T-helper 1 cell (primary cell): ENCODE measurements at places on chromosomes 3 and 15.

DNA sequence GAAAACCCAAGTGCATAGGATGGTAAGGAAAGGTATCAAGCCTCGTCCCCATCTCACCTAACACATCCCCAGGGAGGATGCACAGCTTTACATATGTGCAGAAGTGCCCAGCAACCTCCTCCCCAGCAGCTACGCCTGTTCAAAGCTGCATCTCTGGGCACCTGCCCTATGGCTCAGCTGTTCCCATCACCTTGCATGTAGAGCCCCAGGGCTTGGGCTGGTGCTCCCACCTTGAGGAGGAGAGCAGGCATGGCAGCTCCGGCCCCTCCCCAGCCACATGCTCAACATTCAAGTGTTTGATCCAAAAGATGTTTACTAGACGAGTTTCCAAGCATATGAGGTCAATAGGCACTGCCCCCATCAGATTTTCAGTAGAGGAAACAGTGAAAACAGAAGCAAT is 173.5 kb downstream of the ATP10A start:
- DNase-seq: no peak

- no peak for DNase-seq
Observed at GRCh38 chr15:64604319-64604718, 143.9 kb downstream of the ZNF609 start.

- no peak for DNase-seq
Observed at GRCh38 chr3:114558271-114558670, 264.4 kb downstream of the TIGIT start.

DNA sequence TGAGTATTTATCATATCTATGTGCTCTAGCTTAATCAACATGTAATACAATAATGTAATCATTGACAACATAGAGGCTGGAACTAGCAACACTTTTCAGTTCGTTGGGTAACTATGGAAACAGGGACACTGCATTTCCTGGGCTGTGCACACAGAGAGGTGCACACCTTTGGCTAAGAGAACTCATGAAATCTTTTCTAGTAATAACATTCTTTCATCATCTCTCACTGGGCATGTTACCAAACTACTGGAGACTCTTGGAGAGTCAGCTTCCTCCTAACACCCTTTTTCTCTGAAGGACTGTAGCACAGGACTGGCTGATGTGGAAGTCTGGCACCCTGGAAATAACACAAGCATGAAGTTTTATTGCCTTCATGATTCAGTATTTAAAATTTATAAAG is 135.6 kb downstream of the KCNMB2 start:
- no peak for DNase-seq

- no peak for DNase-seq
Observed at GRCh38 chr15:52515343-52515742, 13.3 kb downstream of the MYO5A start.

GRCh38 chr3:41580274-41580959 is 381.1 kb downstream of the CTNNB1 start:
- no peak for DNase-seq

GRCh38 chr3:119990888-119991287 is 103.4 kb downstream of the GSK3B start:
- DNase-seq: no peak

DNA sequence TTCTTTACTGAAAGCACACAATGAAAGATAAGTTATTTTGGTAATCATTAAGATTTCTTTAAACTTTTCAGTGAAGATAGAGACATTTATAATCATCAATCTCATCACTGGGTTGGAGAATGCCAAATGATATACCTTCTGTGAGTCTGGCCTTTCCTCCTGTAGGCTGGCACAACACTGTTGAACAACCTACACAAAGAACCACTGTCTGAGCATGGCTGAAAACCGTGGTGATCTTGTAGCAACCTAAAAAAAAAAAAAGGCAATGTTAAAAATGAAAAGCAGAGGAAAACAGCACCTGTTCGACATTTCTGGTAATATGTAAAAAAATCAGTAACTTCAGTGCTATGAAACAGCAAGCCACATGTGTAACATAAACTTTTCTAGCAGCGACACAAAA is 1.8 kb downstream of the RPS27L start:
- DNase-seq: no peak

- no peak for DNase-seq
Observed at GRCh38 chr3:127431066-127431465, 143.2 kb upstream of the PRR20G start.

GRCh38 chr3:111708157-111708771 is 113.1 kb upstream of the ZBED2 start:
- DNase-seq: no peak

GRCh38 chr15:25981114-25981513 is 118.0 kb upstream of the ATP10A start:
- no peak for DNase-seq
